ENCODE measurements at places on chromosomes 11 and 22.

DNA sequence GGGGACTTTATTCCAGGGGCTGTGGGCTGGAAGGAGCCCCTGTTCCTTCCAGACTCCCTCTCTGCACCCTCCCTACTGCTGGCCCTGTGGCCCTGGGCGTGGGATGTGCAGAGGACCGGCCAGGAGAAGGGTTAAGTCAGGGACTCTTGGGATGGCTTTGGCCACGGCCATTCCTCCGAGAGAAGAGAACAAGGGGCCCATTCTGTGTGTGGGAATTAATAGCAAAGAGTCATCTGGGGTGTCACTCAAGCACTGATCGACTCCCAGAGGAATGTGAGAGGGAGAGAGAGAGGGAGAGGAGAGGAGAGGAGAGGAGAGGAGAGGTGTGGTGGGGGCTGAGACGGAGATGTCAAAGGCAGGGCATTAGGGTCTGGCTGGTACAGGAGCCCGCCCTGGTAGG is 14.2 kb upstream of the SOX10 start:
- no peak for DNase-seq

DNA sequence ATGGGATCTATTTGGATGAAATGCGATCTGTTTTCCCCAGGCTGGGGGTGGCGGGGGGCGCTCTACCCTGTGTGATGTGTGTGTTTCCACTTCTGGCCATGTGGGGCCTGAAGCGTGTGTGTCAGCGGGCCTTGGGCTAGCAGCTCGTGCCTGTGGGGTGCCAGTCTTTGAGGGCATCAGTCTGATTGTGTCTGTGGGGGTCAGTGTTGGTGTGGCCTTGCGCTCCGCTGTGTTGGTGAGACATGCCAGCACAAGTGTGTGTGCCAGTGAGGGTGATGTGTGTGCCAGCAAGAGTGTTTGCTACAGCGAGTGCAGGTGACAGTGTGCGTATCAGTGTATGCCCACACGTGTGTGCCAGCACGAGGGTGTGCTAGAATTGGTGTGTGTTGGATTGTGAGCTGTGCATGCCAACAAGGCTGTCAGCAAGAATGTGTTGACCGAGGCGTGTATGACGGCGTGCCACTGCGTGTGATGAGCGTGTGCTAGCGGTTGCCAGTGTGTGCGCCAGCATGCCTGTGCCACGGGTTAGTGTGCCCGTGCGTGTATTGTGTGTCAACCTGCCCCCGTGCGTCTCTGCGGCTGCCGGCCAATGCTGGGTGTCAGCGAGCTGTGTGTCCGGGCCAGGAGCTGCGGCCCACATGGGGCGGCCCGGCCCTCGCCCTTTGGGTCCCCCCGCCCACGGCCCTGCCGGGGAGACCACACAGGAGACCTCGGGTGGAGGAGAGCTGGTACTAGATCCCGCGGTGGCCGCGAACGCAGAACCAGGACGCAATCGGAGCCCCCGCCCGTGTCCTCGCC is 519 bp downstream of the ARRB1 start:
- no peak for DNase-seq

DNA sequence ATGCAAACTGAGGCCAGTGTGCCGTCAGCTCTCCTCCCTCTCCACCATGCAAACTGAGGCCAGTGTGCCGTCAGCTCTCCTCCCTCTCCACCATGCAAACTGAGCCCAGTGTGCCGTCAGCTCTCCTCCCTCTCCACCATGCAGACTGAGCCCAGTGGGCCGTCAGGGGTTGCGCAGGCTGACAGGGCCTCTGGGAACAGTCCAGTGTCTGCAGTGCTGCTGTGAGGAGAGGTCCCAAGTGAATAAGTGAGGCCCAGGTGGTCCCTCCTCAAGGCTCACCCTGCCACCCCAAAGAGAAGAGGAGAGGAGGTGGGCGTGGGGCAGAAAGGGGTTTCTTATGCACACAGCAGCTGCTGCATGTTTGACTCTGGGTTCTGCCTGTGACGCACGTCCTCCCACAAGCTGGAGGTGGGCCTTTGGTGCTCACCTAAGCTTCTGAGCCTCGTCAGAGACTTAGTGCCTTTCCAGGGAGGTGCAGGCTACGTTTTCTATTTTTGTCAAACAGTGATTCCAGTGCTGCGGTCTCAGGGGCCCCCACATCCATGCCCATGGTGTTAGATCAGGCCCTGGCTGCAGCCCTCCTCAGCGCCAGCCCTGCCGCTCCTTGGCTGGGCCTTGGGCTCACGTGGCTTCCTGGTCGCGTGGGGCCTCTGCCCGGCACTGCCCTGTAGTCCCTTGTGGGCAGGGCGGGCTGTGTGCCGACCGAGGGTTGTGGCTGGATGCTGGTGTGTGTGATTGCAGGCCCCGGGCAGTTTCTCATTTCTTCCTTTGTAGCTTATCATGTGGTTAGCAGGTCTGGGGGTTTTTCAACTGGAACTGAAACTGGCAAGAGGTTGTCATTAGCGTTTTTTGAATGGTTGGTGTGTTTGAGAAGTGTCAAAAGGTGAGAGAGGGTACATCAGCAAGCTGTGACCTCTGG is 7.1 kb downstream of the TPCN2 start:
- DNase-seq = no peak

GRCh38 chr11:105162506-105162905 is 22.9 kb upstream of the CARD18 start:
- DNase-seq = no peak

DNA sequence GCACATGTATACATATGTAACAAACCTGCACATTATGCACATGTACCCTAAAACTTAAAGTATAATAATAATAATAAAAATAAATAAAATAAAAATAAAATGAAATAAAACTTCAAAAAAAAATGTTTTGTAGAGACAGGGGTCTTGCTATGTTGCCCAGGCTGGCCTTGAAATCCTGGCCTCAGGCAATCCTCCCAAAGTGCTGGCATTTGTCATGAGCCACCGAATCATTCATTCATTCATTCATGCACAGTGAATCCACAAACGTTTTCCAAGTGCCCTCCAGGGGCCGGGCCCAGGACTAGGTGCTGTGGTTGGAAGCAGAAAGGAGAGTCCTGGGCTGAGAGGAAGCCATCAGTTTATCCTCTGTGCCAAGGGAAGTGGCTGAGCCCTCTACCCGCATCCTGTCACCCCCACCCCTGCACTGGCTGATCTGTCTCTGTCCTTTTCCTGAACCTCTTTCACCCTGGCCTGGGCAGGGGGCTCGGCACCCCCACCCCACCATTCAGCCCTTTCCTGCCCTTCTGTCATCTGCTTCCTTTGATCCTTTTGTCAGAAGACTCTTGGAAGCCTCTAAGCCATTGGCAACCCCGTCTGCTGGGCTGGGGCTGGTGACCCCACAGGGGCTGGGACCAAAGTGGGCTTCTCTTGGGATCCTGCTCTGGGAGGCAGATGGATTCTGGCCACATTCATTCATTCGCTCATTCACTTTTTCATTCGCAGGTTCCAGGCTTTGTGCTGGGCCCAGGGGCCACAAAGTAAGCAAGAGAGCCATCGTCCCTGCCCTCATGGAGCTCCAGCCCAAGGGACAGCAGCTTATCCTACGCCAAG is 84.3 kb downstream of the IGLL1 start:
- DNase-seq = no peak

- DNase-seq = no peak
Measured at GRCh38 chr11:116168459-116168787, 604.4 kb downstream of the BUD13 start.

DNA sequence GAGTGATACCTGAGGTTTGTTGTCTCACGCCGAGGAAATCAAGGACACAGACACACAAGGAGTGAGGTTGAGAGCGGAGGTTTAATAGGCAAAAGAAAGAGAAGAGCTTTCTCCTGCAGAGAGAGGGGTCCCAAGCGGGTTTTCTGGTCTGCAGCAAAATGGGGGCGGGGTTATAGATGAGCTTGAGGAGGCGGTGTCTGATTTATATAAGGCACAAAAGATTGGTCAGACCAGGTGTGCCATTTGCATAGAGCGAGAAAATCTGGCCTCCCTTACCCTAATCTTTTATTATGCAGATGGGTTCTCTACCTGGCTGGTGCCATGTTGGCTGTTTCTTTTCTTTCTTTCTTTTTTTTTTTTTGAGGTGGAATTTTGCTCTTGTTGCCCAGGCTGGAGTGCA is 11.8 kb downstream of the C11orf96 start:
- DNase-seq = no peak

DNA sequence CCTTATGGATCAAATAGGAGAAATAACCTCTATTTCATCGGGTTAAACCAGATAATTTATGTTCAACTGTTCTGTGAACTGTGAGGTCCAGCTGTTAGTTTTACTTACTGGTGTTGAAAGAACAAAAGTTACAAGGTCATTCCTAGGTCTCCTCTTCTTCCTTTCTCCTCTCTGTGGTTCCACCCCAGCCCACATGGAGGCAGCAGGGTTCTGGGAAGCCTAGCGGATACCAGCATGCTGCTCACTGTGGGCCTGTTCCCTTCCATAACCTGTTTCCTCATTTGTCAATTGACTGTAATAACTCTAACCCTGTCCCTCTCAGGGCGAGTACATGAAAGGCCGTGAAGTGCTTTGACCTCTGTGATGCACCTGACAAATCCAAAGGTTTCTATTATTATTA is 27.8 kb downstream of the RELT start:
- no peak for DNase-seq

- DNase-seq = no peak
Measured at GRCh38 chr11:76596652-76597051, 73.9 kb downstream of the LRRC32 start.

All from activated CD4-positive, CD25-positive, alpha-beta regulatory T cell (primary cell).